ENCODE measurements at places on chromosomes 3 and 15. TPM values are rescaled to one million over a fixed set of nuclear protein-coding genes. Genes with fewer than 3 reads are reported as not detected.
A peak's percentile ranks its signal among the peaks of the same experiment; 100 is the strongest.

COPB2 gene
- 75.6 TPM for total RNA-seq

DNA sequence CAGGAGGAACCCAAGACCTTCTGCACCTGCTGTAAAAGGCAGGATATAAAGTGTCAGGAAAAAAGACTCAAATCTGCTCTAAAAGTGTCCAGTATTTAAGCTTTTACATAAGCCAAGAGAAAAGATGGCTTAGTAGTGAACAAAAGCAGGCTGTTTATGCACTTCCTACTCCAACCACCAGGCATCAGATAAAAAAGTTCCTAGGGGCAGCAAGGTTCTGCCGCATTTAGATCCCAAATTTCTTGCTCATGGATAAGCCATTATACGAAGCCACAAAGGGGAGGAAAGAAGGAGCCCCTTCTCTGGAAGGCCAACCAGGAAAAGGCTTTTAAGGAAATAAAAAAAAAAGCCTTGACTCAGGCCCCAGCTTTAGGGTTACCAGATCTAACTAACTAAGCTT, 10.6 kb upstream of the SLC9C1 start:
- peak overlapping the region; percentile 53 for H3K4me3 ChIP-seq
- H3K4me1 ChIP-seq: peaks cover 21% of the 10 kb centered on the region
- H3K36me3 ChIP-seq: no peaks in the 10 kb centered on the region
- H3K27ac ChIP-seq: no peak overlapping the region
- DNase-seq: no peak

DNA sequence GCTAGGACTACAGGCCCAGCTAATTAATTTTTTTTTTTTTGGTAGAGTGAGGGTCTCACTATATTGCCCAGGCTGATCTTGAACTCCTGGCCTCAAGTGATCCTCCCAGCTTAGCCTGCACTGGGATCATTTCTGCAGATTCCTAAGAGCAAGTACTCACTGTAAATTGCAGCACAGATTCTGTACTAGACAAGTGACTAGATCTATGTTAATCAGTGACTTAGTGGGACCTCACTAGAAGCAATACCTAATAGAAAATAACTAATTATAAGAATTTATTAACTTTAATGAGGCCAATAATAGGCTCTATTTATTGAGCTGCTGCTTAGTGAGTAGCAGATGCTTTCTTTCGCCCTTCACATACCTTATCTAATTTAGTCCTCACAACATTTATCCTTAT, 10.6 kb upstream of the UTS2B start:
- no peaks in the 10 kb centered on the region for H3K36me3 ChIP-seq
- H3K27ac ChIP-seq: no peak overlapping the region
- H3K4me3 ChIP-seq: no peak overlapping the region
- peaks cover 94% of the 10 kb centered on the region for H3K4me1 ChIP-seq

DNA sequence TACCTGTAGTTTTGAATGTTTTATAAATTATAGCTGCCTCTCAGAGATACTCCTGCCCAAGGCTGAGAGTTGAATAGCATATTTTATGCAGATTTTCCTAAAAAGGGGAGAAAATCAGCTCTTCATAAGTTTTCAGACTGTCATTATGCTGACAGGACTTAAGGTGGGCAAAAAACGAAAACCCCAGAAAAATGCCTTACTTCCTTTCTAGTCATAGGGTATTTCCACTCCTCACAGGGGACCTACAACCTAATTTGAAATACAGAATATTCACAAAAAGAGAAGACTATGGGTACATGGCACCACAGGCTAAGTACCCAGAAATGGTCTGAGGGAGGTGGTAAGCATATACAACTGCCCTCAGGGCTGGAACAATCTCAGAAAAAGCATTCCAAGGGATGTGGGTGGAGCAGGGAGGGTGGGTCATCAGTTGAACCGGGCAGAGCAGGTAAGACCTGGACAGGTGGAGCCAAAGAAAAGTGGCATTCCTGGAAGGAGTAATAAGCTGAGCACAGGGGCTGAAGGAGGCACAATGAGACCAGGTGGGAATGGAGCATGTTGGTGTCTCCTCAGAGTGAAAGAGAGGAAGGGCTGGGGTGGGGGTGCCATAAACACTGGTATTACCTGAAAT, 10.6 kb upstream of the OXSR1 start:
- H3K4me3 ChIP-seq: no peak overlapping the region
- H3K36me3 ChIP-seq: no peaks in the 10 kb centered on the region
- H3K27ac ChIP-seq: no peak overlapping the region
- peak; percentile 8 for DNase-seq

DNA sequence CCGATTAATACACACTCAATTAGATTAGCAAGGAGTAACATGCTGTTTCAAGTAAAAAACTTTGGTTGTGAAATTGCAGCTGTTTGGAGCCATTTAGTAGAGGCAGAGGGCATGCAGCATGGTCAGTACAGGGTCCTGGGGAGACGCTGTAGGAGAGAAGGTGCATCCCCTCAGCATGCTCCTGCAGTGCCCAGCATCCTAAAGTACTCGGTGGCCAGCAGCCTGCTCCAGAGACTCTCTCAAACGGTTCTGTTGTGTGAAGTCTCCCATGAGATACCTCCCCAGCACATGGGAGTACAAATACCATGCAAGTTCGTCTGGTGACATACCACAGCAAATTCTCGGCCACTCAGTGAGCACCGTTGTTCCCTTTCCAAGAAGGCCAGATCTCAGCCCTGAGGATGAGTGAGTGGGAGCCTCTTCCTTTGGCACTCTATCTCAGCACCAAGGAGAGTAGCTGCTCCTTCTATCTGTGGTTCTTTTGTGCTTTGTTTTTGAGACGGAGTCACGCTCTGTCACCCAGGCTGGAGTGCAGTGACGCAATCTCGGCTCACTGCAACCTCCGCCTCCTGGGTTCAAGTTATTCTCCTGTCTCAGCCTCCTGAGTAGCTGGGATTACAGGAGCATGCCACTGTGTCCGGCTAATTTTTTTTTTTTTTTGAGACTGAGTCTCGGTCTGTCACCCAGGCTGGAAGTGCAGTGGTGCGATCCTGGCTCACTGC, 72.7 kb downstream of the TJP1 start:
- no peaks in the 10 kb centered on the region for H3K4me1 ChIP-seq
- H3K27me3 ChIP-seq: no peaks in the 10 kb centered on the region
- H3K36me3 ChIP-seq: peaks cover 19% of the 10 kb centered on the region
- no peak overlapping the region for H3K27ac ChIP-seq

GRCh38 chr3:181457756-181458155, 254.0 kb upstream of the SOX2 start:
- no peak overlapping the region for H3K27ac ChIP-seq
- no peak for DNase-seq
- H3K27me3 ChIP-seq: no peaks in the 10 kb centered on the region

DNA sequence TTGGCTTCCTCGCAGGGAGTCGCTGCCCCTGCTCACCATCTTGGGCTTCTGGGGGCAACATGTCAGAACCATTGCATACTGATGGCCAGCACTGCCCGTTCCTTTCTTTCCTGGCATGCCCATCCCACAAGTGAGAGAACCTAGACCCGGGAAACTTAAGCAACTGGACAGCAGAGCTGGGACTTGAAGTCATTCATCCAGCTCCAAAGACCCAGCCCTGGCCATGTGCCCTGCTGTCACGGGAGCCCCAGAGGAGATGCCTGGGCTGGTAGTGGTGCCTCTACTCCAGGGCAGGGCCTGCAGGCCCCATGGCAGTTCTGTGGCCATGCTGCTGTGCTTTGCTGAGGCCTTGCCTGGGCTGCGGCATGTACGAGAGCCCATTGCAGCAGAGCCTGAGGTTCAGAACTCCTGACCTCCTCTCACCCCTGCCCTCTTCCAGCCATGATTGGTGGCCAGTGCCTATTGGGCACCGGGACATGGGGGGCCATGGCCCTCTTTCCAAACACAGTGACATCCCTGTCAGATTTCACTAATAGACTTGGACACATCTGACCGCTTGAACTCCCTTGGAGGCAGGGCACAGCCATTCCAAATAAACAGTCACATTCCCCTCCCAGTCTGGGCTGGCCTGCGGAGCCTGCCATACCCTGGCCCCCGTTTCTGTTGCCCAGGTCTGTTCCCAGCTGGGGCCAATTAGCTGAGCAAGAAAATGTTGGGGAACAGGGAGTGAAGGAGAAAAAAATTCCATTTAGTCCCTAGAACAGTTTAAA, 115.9 kb downstream of the EEFSEC start:
- peaks cover 9% of the 10 kb centered on the region for H3K4me1 ChIP-seq
- H3K27me3 ChIP-seq: no peaks in the 10 kb centered on the region
- peaks cover 25% of the 10 kb centered on the region for H3K36me3 ChIP-seq
- DNase-seq: no peak
- no peak overlapping the region for H3K4me3 ChIP-seq

- H3K27me3 ChIP-seq: no peaks in the 10 kb centered on the region
- DNase-seq: no peak
- H3K4me1 ChIP-seq: no peaks in the 10 kb centered on the region
- H3K27ac ChIP-seq: no peak overlapping the region
Measured at GRCh38 chr3:18808429-18808828, 339.9 kb upstream of the KCNH8 start.

DNA sequence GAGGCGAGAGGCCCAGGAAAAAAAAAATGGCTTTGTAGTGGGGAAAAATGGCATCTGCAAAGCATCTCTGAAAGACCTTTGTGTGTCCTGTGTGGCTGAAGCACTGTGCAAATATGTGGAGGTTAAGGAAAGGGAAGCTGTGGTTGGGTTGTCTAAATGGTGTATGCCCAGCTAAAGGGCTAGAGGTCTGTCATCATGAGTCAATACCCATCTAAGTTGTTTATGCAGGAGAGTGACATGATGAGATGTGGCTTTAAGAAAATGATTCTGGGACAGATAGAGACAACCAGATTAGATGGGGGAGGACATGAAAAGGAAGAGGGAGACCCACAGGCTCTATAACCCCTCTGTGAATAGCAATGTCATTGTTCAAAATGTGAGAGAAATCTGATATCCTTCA, 280.7 kb downstream of the MFSD1 start:
- no peak for DNase-seq
- no peak overlapping the region for H3K4me3 ChIP-seq

- H3K27ac ChIP-seq: no peak overlapping the region
- H3K36me3 ChIP-seq: no peaks in the 10 kb centered on the region
- no peak overlapping the region for H3K4me3 ChIP-seq
- peaks cover 28% of the 10 kb centered on the region for H3K4me1 ChIP-seq
Measured at GRCh38 chr15:38275959-38276358, 23.3 kb downstream of the SPRED1 start.
